ENCODE measurements at places on chromosomes 3 and 15.

GRCh38 chr3:58013973-58014649 lies 5.9 kb downstream of the FLNB start:
- no peak for DNase-seq

GRCh38 chr3:64559588-64559987 lies 128.2 kb downstream of the ADAMTS9 start:
- no peak for DNase-seq

- DNase-seq: no peak
Observed at GRCh38 chr15:57540736-57541135, 51.0 kb upstream of the MYZAP start.

DNA sequence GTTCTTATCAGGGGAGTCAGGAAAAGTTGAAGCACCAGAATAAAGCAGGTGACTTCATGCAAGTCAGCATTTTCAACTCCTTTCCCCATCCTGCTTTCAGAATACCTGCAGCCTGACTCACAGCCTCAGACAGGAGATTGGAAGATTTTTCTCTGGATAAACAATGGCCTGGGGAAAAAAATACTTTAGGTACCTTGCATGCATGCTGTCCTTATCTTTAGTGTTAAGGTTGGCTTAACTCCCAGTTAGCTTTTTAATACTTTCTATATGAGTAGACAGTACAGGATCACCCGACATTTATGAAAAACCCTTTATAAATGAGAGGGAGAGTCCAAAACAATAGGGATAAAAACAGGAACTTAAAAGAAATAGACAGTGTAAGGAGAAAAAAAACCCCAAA lies 53.6 kb downstream of the PAK2 start:
- no peak for DNase-seq

DNA sequence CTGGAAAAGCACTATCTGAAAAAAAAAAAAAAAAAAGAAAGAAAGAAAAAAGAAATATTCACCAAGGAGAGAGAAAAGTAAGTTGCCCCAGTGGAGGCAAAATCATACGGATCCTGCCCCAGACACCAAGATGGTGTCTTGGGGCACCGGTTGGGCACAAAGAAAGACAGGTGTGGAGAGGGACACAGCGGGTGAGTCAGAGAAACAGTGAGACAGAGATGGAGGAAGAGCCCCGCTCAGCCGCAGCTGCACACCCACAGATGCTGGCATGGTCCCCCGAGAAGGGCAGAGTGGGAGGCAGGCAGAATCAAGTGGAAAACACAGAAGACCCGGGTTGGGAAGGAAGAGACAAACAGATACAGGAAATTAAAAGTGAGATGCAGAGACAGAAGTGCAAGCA lies 129.7 kb upstream of the SMAD3 start:
- DNase-seq: no peak
